ENCODE measurements at places on chromosomes 3 and 15.

DNA sequence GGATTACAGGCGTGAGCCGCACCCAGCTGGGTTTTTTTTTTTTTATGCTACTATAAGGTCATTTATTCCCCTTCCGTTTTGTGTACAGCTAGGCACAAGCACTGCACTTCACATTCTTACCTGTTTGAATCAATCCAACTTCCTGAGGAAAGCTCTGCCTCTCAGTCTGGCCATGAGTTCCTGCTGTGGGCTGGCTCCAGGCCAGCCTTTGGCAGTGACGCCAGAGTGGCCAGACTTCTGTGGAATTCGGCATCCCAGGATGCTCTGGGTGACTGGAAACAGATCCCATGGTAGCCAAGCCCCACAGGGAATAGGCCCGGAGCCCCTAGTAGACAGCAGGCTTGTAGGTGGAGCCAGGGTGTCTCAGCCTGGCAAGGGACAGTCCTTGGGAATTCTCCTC, 21.5 kb upstream of the TIMP4 start:
- DNase-seq = no peak

DNA sequence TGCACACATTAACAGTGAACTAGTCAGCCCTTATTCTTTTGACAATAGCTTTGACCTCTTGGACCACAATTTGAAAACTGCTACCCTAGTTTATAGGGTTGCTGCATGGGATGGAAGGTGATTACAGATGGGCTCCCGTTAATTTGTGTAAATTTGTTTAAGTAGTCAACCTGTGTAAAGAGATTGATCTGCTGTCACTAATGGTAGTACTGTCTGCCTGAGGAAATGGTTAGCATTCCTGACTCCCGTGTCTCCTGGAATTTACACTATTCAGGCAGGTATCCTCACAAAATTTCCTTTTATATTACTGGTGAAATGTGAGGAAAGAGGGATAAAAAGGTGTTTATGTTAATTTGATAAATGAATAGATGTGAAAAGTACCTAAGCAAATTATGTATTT, 15.3 kb upstream of the EBLN2 start:
- no peak for DNase-seq

DNA sequence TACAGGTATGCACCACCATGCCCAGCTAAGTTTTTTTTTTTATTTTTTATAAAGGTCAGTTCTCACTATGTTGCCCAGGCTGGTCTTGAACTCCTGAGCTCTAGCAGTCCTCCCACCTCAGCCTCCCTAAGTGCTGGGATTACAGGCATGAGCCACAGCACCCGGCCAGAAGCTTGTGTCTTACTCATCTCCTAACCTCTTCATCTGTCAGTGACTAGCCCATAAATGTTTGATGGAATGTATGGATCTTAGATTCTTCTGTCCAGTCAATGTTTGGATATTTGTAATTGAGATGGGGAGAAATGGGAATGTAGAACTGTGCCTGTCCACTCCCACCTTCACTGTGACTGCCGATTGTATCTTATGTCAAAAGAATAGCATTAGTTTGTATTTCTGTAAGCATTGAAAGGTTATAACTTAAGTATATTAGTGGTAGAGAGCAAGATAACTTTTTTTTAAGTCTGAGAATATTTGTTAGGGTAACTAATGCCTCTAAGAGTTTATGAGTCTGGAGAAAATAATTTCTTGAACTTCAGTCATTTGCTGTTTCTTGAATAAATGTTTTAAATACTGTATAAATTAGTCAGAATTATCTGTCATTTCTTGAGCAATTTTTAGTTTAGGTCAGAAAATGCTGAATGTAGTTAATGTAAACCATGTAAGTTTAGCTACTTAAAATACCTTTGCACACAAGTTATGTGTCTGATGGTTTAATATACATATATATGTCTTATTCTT, 215.3 kb upstream of the CGNL1 start:
- no peak for DNase-seq

DNA sequence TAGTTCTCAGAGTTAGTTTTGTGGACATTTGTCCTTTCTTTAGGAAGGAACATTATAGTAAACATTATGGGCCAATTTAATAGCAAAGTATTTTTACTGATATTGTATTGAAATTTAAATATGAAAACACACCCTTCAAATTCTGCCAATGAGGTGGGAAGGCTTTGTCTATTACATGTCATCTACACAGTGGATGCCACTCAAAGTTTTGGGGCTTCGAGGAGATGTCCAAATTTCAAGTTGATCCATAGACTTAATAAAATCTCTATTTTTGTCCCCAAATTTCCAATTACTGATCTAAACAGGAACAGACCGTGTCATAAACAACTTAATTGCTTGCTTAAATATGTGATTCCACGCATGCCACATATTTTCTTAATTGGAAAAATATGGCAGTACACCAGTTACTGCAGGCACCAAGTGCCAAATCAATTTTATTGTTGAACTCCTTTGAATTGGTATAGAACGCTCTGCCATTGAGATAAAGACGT, 1.7 kb downstream of the SHOX2 start:
- no peak for DNase-seq

DNA sequence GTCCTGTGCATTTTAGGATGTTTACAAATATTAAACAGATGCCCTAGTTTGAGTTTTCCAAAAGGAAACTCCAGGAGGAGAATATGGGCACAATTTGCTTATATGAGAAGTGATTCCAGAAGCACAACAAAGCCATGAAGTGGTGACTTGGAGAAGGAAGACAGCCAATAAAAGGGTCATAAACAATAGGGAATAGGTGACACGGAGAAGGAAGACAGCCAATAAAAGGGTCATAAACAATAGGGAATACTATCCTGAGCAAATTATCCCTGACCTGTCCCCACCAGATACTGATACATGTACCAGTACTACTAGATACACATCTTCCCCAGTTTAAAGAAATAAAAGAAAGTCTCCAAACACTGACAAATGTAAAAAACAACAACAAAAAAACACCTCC, 663.6 kb downstream of the GBE1 start:
- DNase-seq = no peak

DNA sequence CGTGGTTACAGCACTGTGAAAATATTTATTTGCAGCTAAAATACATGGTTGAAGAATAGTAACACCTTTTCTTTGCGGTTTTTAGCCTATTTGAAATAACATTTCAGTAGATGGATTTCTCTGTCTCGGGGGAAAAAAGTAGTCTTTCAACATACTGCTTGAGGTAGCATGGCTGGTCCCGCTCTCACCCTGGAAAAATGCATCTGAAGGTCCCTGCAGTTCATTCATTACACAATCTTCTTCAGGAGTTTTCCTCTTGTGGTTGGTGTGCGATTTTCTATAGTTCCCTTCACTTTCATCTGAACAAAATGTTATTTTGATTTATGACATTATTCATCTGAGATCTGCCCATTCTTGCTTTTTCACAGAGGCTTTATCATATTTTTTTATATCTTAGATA, 75.9 kb downstream of the STRIT1 start:
- no peak for DNase-seq

DNA sequence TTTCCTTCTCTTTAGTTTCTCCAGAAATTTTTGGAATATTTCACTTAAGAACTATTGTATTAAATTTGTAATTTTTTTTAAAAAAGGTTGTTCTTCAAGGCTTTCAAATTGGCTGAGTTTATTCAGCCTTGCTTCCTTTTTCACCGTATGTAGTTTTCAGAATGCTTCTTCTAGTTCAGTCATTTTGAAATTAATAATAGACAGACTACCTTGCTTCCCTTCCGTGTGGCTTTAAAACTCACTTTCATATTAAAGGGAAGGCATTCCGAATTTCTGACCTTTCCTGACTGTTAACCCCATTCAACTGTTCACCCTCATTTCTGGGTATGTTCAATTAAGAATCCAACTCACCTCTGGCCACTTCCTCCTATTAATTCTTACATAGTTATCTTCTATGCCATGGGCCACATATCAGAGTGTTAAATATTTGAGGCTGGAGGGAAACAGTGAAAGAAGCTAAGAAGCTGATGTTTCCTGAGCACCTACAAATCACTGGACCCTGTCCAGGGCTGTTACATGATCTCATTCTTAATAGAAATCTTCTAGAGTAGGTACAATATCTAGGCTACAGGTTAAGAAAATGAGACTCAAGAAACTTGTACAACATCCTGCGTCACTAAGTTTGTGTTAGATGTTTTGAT, 237.5 kb downstream of the P3H2 start:
- DNase-seq = no peak

- no peak for DNase-seq
These were observed 77.9 kb upstream of the TSC22D2 start for GRCh38 chr3:150330174-150330573.

DNA sequence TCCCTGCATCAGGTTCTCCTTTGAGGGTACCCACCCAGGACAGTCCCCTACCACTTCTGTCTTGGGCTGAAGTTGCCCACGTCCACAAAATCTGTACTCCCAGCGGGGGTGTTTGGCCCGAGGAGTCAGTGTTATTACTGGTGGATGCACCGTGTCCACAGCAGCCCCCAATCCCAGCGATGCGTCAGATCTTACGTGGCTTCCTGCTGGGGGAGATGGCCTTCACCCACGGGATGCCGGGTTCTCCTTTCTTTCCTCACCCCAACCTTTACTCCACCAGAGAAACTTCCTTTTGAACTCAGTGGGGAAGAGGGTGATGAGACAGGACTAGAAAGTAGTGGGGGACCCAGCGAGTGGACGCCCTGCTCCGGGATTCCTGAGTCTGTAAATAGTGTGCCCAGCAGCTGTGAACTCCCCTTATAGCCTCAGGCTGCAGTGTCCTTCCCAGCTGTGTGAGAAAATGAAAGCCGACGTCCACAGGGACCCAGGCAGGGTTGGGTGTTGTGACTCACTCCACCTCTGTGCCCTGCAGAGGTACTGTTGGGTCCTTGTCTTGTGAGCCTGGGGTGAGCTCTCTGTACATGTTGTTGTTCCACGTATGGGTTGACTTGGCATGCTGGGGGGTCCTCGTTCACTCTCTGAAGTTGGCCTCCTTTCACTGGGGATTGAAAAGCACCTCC, 31.5 kb downstream of the CRTAP start:
- no peak for DNase-seq

All from NCI-H187 treated with DMSO at 0.1 percent for 48 hours (cell line).